ENCODE measurements at places on chromosomes 3 and 15.

- DNase-seq: no peak
Measured at GRCh38 chr3:98008855-98009254, 26.3 kb downstream of the GABRR3 start.

- DNase-seq: no peak
Measured at GRCh38 chr15:52183562-52184173, 7.5 kb downstream of the GNB5 start.

GRCh38 chr3:151198849-151199248 is 4.2 kb downstream of the GPR171 start:
- DNase-seq: no peak

- DNase-seq: no peak
Measured at GRCh38 chr3:114775395-114775794, 371.7 kb downstream of the ZBTB20 start.

GRCh38 chr3:117928836-117929235 is 1105.8 kb downstream of the IGSF11 start:
- no peak for DNase-seq

GRCh38 chr3:14532691-14533456 is 7.3 kb downstream of the GRIP2 start:
- DNase-seq: no peak

- no peak for DNase-seq
Measured at GRCh38 chr15:79829950-79830349, 66.9 kb downstream of the MTHFS start.
